ENCODE measurements at places on chromosomes 6 and 20. TPM values are rescaled to one million over a fixed set of nuclear protein-coding genes. Genes with fewer than 3 reads are reported as not detected.

The C4B gene
- total RNA-seq: 49.2 TPM

The PAK5 gene
- 1.9 TPM for total RNA-seq

The PRSS35 gene
- total RNA-seq: not detected

The LRRC73 gene
- 4.0 TPM for total RNA-seq

The KIFC1 gene
- 6.5 TPM for total RNA-seq

The GSTA3 gene
- 20.2 TPM for total RNA-seq

The CFB gene
- 48.6 TPM for total RNA-seq

The CALHM4 gene
- total RNA-seq: 0.57 TPM

The TCF15 gene
- total RNA-seq: 0.68 TPM

The ZFP57 gene
- 0.57 TPM for total RNA-seq

The SMIM28 gene
- total RNA-seq: not detected

The CTNNBL1 gene
- 29.9 TPM for total RNA-seq

The GPX5 gene
- not detected for total RNA-seq

The TPD52L1 gene
- total RNA-seq: 105 TPM

The CLDN20 gene
- not detected for total RNA-seq

The CYP24A1 gene
- total RNA-seq: 1.9 TPM

The DLL1 gene
- 40.4 TPM for total RNA-seq

The HRH3 gene
- total RNA-seq: 0.18 TPM

The RSPH9 gene
- total RNA-seq: 0.23 TPM

The SLC17A4 gene
- total RNA-seq: not detected

The BPIFA2 gene
- total RNA-seq: not detected

The HCRTR2 gene
- total RNA-seq: not detected

The TFAP2D gene
- total RNA-seq: not detected

The VSX1 gene
- not detected for total RNA-seq

The ADAM33 gene
- total RNA-seq: 18.2 TPM

The NKAPL gene
- 3.9 TPM for total RNA-seq

The HS3ST5 gene
- 0.34 TPM for total RNA-seq

The TRIM31 gene
- 0.32 TPM for total RNA-seq

The ZSCAN23 gene
- 5.3 TPM for total RNA-seq
